ENCODE measurements at places on chromosomes 2 and 18.

DNA sequence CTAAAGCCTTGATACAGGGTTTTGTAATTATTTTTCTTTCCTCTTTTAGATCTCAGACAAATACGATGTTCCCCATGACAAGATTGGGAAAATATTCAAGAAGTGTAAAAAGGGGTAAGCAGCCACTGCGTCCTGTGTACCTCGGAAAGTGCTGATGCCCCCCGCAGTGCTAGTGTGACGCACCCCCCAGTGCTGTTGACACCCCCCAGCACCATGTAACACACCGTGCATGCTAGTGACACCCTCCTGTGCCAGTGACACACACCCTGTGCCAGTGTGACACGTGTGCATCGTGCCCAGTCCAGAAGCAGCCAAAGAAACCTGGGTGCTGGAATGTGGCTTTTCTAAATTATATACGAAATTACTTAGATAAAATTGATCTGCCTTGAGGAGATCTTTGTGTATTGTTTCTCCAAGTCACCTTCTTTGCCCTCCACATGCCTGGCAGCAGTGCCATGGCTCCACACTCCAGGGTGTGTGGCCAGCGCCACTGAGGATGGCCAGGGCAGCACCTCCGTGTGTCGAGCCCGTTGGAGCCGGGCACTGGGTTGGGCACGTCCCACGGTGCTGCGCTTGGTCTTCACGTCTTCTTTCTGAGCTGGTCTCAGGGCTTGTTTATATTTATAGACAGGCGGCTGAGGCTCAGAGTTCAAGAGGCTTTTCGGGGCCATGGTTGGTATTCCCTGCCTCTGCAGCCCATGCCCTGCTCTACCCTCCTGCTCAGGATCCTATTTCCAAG is 44.3 kb upstream of the KLF11 start:
- no peak for DNase-seq

DNA sequence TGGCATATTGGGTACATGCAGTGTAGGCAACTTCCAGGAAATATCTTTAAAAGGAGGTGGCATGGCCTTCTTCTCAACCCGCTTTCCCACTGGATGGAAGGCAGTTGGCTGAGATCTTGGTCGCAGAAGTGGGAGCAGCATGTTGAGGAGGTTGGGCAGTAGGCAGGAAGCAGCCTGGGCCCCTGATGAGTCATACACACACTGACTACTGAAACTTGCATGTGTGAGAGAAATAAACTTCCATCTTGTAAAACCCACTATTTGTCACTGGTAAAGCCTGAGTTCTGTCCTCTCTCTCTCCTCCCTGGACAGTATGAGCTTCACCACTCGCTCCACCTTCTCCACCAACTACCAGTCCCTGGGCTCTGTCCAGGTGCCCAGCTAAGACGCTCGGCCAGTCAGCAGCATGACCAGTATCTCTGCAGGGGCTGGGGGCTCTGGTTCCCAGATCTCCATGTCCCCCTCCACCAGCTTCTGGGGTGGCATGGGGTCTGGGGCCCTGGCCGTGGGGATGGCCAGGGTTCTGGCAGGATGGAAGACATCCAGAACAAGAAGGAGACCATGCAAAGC is 233.8 kb upstream of the SPRED2 start:
- DNase-seq = no peak

DNA sequence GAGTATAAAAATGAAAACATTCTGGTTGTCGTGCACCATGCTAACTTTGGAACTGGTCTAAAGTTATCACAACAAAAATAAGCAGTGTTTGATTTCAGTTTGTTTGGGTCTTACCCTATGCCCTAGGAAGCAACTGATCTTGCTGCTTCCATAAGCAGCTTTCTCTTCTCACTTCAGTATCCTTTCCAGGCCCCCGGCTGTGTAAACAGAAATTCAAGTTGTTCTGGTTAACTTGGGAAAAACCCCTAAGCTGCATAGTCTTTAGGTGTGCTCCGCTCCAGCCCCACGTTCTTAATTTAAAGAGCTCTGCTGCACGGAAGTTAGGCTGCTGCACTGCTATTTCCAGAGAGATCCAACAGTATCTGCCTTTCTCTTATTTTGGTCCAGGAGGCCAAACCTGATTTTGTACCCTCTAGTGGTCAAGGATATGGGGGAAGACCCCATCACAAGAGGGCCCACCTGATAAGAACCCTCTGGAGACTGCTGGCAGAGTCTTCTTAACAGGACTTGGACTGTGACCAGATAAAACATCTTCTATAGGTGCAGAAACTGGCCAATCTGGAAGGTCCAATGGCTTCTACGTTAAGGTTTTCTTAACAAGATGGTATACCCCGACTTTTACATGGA is 69.1 kb downstream of the FEZ2 start:
- DNase-seq = no peak

GRCh38 chr18:39801010-39801409 is 2154.0 kb upstream of the PIK3C3 start:
- no peak for DNase-seq

DNA sequence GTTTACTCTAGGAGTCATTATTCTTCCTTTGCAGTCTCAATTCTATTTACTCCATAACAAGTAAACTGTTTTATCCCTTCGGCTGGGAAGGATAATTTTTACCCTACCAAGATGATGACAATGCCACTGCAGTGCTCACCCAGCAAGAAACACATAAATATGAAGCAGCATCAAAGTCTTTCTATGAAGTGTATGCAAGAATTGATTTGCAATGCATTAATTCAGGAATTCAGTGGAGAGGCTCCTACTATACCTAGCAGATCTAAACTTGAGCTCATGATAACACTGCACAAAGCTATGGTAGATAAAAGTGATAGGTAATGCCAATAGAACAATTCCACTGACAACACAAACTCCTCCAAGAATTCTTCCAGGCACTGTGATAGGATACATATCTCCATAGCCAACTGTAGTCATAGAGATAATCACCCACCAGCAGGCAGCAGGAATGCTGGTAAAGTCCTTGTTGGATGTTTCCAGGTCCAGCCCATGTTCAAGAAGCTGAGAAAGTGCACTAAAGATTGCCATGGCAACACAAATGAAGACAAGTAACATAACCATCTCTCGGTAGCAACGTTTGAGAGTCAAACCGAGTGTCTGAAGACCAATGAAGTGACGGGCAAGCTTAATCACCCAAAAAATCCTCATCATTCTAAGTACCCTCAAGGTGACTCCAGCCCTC is 49.9 kb downstream of the KCNG3 start:
- DNase-seq = no peak

Data from small intestine (tissue), 16 donors.